HepG2 (cell line): ENCODE measurements at places on chromosomes 7 and 10. TPM values are rescaled to one million over a fixed set of nuclear protein-coding genes. Genes with fewer than 3 reads are reported as not detected.

Gene ADARB2
- total RNA-seq: not detected in 2 replicates

Gene ABHD11
- 6.4 and 7.0 TPM in 2 replicates for total RNA-seq

Gene SMO
- total RNA-seq: 22.1 and 32.3 TPM in 2 replicates

GRCh38 chr10:3432081-3432825, 259.7 kb upstream of the PITRM1 start:
- no peak for DNase-seq

GRCh38 chr7:147071536-147071935, 954.9 kb downstream of the CNTNAP2 start:
- DNase-seq: no peak
